ENCODE measurements at places on chromosomes 4 and X.

DNA sequence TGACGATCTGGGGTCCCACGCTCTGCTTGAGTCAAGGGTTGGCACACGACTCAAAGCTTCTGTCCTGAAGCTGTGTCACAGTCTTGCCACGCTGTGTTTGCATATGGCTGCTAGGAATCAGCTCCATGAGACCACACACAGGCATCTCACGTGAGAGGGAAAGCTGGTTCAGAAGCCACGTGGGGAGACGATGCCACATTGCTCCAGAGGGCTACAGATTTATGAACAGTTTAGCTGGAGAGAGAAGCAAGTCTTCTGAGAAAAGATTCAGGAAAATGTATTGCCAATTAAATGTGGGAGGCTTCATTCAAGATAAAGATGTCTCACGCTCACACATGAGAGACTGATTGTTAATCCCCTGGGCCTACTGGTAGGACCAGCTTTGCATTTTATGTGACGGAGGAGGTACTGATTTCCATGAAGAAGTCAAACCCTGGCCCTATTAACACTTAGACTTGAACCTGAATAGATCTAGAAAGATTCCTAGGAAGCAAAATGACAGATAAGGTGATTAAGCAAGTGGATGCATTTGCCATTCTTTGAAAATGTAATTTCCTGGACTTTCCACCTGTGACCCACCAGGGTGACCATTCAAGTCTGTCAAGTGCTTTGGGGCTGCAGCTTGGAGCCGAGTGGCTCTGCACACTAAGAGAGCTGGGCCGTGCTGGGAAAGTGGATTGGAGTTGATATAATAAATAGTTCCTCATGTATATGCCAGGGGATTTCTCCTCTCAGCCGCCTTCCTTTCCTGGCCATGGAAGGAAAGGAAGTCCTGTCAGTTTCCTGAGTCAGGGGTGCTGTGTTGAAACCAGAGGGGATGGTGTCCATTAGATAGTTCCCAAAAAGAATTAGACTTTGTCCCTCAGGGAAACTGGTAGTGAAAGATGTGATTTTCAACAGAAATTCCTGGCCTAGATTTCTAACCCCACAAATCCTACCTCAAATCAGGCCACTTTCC is 29.0 kb downstream of the ENPP6 start:
- no peak for DNase-seq

- DNase-seq, result no peak
Observed at GRCh38 chr4:153763404-153763803, 3.6 kb upstream of the RNF175 start.

- no peak for DNase-seq
Observed at GRCh38 chr4:161813889-161814288, 349.9 kb downstream of the FSTL5 start.

- DNase-seq, result peak; percentile 44
Observed at GRCh38 chr4:48341776-48342605, 662 bp downstream of the SLAIN2 start.

- DNase-seq, result no peak
Observed at GRCh38 chr4:175833574-175834311, 21.7 kb upstream of the GPM6A start.

DNA sequence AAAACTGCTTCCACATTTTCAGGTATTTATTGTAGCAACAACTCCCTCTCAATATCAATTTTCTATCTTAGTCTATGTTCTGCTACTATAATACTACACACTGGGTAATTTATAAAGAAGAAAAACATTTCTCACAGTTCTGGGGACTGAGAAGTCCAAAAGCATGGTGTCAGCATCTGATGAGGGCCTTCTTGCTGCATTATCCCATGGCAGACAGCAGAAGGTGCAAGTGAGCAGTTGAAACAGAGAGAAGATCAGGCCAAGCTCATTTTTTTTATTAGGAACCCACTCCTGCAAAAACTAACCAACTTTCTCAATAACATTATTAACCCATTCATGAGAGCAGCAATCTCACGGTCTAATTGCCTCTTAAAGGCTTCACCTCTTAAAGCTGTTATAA is 376.0 kb downstream of the RAB28 start:
- no peak for DNase-seq

DNA sequence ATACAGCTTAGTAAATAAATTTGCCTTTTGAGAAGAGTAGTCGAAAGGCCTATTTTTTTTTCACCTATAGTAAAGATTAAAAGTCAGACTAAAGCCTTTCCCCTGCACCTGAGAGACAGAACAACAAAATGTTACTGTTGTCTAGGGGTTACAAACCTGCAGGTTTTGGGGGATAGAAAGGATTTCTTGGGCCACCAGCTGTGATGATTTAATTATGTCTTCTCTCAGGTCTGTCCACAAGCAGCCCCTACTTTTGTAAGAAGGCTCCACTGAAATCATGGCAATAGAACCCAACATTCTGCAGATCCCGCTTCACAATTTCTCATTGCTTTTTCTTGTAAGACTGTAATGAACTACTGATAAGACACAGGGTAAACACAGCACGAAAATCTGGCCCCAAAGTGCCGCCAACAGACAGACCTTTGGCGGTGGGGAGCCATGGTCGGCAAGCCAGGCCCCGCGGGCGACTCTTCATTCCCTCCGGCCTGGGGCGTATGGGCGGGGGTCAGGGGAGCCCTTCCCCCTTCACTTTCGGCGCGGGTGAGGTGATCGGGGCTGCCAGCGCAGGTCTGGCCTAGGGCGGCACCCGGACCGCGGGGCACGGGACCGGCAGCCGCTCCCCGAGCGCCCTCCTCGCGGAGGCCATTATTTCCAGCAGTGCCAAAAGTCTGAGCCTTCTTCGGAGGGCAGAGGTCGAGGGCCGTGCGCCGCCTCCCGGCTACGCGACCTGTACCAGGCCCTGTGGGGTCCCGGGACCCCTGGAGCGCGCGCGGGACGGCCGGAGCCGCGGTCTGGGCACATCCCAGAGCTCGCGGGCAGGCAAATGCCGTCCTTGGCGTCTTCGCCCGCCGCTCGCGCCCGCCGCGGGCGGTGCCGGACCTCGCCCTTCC is 812 bp upstream of the KDM6A start:
- DNase-seq, result no peak

DNA sequence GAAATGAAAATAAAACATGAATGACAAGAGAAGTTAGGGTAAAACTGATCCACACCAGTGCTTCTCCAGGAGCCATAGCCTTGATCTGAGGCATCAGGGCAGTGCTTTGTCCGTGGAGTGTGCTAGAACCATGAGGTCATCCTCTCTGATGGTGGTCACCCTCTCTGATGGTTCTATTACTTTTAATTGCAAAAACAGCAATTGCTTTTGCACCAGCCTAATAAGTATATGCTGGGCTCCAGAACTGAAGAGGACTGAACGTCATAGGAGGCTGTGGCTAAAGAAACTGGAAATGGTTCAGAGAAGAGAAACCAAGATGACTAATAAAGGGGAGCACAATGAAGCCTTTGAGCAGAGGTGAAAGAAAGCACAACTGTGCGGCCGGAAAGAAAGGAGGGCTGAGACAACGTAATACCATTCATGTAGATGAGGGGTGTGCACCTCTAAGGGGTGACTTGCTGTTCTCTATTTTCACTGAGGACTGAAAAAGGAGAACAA is 17.0 kb upstream of the TMEM154 start:
- no peak for DNase-seq

DNA sequence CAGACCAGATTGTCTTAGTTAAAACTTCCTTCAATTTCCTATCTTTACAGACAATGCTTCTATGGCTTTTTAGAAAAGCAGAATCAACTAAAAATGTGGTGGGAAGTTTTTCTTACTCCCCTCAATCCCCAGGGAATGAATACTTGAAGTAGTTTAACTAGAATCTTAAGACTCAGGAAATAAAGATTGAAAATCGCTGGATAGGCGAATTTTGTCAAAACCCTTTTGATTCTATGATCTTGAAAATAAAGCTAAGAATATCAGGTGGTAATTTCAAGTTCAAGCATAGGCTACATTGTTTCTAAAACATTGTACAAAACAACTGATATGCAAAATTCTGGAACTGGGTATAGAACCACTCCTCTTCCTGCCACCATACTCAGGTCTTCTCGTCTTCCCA is 276.5 kb upstream of the GK2 start:
- DNase-seq, result no peak

DNA sequence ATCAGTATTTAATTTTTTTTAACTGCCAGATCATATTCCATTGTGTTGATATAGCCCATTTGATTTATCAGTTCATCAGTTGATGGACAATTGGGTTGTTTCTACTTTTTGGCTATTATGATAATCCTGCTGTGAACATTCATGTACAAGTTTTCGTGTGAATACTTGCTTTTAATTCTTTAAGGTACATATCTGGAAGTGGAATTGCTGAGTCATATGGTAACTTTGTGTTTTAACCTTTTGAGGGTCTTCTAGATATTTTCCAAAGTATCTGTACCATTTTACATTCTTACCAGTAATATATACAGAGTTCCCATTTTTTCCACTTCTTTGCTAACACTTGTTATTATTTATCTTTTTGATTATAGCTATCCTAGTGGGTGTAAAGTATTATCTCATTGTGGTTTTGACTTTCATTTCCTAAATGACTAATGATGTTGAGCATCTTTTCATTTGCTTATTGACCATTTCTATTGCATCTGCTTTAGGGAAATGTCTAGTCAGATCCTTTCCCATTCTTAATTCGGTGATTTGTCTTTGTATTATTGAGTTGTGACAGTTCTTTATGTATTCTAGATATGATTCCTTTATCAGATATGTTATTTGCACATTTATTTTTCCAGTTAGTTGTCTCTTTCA is 75.2 kb upstream of the NUDT6 start:
- no peak for DNase-seq

GRCh38 chrX:44651358-44651757 is 108.7 kb upstream of the FUNDC1 start:
- DNase-seq, result no peak

- DNase-seq, result no peak
Observed at GRCh38 chrX:7059214-7059838, 88.2 kb upstream of the STS start.

DNA sequence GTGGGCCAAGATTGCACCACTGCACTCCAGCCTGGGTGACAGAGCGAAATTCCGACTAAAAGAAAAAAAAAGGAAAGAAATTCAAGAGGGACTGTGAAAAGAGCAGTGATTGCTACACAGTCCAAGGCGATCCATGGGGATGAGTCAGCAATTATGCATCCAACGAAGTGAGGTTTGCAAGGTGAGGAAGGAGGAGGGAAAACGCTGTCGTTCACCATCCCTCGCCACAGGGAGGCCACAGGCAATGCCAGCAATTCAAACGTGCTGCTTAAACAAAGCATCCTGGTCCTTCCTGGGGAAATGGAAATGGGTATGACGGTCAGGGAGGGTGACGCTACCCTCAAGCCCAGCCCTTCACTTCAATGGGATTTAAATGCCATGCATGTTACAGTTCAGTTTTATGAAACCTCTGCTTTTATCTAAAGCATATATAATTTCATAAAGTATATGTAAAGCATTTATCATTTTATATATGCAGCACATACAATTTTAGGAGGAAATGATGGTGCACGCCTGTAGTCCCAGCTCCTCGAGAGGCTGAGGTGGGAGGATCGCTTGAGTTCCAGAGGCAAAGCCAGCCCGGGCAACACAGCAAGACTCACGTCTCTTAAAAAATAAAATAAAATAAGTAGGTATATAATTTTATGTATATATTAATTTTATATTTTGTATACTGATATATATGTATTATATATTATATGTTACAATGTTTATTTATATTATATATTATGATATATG is 108.7 kb downstream of the DHRSX start:
- peak; percentile 89 for DNase-seq

All from fibroblast of skin of right biceps (primary cell).